ENCODE measurements at places on chromosomes 3 and 15.

DNA sequence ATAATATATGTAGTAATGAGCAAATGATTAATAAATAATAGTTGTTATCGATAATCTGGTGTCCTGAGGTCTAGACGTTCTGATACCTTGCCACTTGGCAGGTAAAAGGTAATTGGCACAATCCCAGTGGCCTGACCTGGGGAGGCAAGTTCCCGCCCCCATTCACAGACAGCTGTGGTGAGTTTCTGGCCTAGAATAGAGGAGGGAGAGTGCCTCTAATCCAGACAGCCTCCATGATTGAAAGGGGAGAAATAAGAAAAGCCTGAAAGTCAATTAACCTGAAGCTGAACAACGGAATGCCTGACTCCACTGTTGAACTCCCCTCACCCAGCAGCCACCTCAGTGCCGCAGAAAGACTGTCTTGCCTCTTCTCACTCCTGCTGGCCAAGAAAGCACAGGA is 38.1 kb upstream of the SV2B start:
- DNase-seq: no peak

DNA sequence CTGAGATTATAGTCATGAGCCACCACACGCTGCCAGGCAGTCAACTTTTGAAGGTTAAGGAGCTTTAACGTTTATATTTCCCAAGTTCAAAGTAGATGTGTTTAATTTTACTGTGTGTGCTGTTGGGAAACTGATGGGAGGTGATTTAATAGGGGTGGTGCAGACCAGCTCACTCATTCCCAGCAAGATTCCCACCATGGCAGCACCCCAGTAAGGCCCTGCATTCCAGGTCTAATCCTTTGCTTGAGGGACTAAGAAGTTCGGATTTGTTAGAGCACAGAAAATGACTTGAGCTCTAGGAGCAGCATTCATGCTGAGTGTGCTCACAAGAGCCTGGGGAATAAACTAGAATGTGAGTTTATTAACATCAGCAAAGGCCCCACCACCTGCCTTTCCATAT is 25.2 kb downstream of the TSEN2 start:
- DNase-seq: no peak

DNA sequence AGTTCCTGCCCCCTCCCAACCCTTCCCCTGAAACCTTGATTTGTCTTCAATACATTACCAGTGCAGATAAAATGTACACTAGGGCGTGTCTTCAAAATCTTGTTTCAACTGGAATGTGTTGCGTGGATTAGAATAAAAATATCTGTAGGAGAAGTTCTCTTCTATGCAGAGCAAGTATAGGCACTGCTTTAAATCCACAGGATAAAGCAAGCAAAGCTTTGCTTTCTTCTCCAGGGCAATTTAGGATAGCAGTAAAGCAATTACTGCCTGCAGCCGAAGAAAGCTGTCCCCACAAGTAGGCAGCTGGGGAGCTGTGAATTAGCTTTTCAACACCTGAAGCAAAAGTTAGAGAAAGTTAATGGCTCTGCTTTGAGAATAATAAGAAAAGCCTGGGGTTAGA is 329.7 kb upstream of the KCNMB2 start:
- DNase-seq: no peak

GRCh38 chr3:43198791-43199644 is 87.3 kb upstream of the SNRK start:
- no peak for DNase-seq

DNA sequence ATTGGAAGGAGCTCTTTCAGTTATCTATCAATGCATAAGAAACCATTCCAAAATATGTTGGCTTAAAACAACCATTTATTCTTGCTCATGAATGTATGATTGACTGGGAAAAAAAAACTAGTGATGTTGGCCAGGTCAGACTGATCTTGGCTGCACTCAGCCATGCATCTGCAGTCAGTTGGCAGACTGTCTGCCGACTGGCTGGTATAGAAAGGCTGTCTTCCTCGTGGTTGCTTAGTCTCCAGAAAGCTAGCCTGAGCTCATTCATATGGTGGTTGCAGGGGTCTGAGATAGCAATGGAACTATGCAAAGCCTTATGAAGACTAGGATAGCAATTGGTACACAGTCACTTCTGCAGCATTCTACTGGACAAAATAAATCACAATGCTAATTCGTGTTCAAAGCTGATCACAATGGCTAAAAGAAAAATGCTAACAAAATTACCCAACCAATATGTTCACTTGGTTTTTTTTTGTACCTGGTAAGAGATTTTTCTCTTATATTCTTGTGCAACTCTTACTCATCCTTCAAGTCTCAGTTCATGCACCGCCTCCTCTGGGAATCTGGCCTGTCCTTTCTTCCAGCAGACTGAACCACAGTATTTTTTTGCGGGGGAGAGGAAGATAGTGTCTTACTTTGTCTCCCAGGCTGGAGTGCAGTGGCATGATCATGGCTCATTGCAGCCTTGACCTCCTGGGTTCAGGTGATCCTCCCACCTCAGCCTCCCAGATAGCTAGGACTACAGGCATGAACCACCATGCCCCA is 126.8 kb downstream of the KCNAB1 start:
- DNase-seq: no peak

- DNase-seq: no peak
Measured at GRCh38 chr15:81254277-81254915, 57.7 kb downstream of the IL16 start.

DNA sequence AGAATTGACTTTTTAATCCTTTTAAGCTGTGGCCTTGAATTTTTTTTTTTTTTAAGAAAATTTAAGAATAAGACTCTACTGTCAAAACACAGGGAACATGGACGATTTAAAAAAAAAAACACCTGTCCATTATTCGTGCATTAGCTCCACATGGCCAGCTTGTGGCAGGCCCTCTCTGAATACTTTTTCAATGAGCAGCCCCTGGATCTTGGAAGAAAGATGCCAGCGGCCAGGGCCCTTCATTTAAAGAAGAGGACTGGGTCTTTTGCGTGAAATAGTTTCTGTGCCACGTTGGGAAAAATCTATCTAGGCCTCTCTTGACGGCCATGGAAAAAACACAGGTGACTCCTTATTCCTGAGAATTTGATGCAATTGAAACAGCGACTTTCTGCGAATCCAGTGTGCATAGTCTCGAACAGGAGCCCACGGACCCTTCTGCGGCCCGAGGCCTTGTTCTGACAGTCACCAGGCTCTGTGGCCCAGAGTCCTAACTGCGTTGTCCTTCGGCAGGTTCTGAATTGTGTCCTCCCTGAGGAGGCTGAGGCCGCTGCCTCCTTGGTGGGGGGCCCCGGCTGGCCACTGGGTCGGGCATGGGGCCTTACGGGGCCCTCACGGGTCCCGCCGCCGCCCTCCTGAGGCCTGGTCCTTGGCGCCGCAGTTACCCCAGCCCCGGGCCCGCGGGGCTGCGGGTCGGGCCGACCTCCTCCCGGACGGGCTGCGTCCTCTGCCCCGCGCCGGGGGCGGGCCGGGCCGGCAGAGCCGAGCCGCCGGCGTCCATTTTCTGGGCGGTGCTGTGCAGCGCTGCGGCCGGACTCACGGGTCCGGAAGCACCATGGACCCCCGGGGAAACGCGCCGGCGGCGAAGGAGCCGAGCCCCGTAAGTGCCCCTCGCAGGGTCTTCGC is 33.5 kb downstream of the ZBTB38 start:
- DNase-seq: peak; percentile 53

DNA sequence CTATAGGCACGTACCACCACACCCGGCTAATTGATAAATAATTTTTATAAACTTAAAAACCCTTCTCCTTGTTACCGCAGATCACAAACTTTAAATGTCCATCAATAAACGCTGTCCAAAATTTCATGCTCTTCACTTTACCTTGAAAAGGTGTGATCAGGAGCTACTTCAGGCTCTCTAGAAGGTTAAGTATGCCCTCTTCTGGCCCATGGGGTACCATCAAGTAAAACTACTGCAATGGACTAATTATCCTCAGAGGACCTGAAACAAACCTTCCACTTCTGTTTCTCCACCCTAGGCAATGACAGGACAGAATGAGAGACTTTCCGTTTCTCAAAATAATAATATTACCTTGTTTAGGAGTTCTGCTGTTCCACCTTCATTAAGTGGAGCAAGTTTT is 9.2 kb downstream of the LZTFL1 start:
- DNase-seq: no peak

DNA sequence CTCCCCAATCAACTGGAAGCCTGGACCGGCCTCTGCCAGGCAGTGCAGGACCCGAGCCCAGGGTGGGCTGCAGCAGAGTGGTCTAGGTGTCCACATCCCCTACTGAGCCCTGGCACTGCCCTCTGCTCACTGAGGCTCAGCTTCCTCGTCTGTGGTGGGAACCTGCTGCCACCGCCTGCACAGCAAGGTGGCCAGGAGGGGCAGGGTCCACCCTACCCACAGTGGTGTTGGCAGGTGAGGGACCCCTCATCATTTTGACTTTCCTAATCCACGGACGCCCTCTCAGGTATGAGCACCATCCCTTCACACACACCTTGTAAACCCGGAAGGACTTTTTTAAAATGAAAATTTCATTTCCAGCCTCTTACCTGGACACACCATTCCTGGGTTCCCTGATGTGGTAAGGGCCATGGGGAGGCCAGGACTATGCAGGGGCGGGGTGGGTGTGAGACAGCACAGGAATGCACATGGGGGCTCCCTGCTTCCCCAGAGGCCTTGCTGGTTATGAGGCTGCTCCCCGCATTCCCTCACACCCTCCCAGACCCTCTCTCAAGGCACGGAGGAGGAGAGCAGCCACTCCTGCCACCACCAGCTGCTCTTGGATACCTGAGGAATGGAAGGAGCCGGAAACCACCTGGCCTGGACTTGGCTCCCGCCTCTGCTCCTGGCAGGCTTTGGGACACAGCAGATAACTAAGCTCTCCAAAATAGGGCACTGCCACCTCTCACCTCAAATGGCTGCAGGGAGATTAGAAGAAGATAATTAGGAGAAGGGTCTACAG is 185.9 kb upstream of the TPM1 start:
- no peak for DNase-seq

- no peak for DNase-seq
Measured at GRCh38 chr15:76904461-76905012, 603 bp downstream of the SCAPER start.

DNA sequence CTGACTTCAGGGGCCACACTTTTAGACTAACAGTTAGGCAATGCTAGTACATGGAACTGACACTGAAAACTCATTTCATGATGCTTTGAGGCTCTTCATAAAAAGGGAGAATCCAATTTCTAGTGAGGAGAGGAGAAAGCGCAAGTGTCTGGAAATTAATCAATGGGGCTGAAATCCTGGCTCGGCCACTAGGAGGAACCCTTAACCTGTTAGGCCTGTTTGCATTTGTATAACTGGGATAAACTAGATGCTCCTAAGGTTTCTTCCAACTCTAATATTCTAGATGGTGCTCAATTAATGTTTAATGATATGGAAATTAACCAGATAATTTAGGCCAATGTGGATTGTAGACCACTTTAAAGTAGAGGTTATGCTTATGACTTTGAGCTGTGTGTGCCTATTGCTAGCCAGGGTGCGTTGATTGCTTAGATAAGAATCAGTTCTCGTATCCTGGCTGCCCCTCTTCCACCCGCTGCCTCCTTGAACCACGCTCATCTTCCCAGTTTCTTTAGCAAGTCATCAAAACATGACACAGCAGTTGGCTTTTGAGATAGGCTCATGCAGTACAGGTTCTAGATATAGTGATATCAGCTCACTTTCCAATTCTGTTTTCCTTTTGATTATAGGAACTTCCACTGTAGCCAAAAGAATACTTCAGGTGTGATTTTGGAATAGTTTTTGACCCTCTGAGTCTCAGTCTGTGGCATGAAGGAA is 16.8 kb upstream of the CRBN start:
- no peak for DNase-seq

DNA sequence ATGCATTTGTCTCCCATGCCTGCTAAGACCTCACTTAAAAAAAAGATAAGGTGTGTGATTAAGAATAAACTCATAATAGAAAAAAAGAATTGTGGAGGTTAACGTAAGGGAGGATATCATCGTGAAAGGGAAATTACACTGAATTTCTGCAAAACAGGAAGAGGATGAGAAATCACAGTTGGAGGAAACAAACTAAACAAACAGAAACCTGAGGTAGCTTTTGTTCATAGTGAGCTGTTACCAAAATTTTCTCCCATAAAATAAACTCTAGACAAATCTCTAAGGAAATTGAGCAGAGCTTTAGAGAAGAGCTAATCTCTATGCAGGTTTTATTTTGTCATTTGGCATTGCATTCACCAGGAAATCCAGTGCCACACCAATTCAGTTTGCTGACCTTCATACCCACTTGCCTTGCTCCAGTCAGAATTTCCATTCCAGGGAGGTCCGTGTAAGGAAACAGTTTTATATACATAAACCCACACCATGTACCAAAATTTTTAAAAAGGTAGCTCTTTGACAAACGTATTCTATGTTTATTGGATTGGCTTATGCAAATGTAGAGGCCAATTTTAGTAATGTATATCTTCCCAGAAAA is 231.2 kb downstream of the MBNL1 start:
- DNase-seq: no peak

DNA sequence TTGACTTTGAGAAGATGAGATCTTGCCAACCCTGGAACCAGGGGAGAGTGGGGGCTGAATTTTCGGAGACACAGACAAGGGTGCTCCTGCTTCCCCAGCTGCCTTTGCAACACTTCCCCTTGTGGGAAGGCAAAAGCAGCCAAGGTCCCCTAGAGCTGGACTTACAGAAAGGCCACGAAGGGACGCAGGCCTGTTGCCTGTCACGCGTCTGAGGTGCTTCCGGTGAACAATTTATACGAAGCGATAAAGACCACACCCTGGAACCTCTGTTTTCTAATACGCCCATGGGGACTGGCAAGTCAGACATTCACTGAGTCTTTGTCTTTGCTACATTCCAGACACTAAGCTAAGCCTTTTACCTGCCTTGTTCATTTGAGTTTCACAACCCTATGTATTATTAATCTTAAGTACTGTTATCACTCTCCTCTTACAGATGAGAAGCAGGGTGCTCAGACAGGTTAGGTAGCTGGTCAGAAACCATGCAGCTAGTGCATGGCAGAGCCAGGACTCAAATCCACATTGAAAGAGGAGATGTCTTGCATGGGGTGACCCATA is 13.2 kb downstream of the MEGF11 start:
- DNase-seq: no peak

GRCh38 chr3:82044930-82045705 is 283.7 kb upstream of the GBE1 start:
- no peak for DNase-seq

DNA sequence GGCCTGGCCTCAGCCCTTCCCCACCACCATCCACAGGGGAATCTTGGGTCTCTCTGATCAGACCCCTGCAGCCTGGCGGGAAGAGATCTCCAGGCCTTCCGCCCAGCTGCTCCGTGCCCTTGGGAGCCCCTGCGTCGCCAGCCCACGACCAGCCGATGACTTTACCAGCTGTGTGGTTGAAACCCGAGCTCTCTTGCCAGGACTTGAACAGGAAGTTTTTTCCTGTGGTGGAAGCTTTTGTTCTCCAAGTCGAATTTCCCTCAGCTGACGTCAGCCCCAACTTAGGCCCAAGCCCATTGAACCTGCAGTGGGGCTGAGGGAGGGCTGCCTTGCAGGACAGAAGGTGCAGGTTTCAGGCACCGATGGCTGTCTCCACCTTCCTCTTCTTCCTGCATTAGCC is 51.7 kb upstream of the SMAD3 start:
- DNase-seq: no peak

GRCh38 chr3:52053307-52054304 is 2.8 kb downstream of the DUSP7 start:
- no peak for DNase-seq

- DNase-seq: no peak
Measured at GRCh38 chr3:17555525-17555924, 186.9 kb downstream of the TBC1D5 start.

- DNase-seq: no peak
Measured at GRCh38 chr3:11706604-11707003, 62.9 kb upstream of the VGLL4 start.
